Left cardiac atrium (tissue), 4 donors: ENCODE measurements at places on chromosomes 4 and X. TPM values are rescaled to one million over a fixed set of nuclear protein-coding genes. Genes with fewer than 3 reads are reported as not detected.
A peak's percentile ranks its signal among the peaks of the same experiment; 100 is the strongest.

- no peak for DNase-seq
Measured at GRCh38 chr4:156477636-156478035, 494.0 kb downstream of the PDGFC start.

DNA sequence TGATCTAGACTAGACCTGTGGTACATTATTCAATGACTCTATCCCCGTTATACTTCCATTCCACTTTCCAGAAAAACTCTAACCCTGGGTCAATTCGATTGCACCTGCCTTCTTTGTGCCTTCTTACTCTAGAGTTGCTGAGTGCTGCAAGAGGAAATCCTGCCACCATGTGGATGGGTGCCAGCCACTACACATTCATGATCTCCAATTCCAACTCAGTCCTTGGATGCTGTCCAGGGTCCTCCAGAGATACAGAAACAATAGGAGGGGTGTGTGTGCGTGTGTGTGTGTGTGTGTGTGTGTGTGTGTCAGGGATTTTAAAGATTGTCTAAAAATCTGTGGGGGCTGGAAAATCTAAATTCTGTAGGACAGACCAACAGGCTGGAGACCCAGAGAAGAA lies 42.9 kb upstream of the INTS6L start:
- peak; percentile 82 for DNase-seq

DNA sequence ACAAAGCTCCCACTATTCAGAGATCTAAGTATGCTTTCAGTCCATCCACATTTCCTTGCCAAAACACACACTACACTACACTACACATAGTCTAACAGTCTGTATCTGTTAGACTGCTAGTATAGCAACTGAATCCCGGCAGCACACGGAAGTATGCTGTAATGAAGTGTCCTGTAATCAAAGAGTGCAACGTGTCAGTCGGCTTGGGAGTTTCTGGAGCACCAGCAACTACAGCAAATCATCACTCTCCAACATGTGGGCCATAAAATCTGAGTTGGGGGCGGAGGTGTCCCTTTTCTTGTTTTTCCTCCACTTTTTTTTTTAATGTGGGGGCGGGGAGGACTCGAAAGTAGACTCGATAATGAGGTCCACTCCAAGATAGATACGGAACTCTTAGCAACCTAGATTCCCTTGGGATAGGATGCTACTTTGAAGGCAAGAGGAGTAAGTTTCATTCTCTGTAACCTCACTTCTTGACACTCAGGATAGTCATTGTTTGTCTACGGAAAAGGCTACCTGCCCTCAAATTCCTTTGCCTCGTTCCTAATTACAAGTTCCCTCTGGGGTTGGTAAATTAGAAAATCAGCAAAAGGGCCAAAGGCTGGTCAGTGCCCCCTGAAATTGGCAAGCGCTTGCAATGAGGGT lies 722 bp downstream of the SLC10A7 start:
- DNase-seq, result peak; percentile 27

GPRASP1 gene
- 10.1 TPM for total RNA-seq

CUL4B gene
- total RNA-seq, result 29.1 TPM

DNA sequence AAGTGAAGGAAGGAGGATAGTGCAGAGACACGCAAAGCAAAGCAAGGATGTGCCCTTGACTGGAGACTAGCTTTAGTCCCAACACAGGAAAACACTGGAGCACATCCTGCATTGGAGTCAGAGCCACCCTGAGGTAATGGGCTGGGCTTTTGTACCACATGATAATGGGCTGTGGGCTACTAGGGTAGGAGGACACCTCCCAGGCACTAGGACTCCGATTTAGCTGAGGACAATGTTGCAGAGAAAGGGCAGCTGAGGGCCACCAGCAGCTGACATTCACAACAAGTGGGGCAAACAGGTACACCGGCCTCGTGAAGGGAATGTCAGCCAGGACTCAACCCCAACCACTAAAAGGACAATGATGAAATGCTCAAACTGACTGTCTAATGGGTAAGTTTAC lies 10.2 kb downstream of the SDAD1 start:
- no peak for DNase-seq

DNA sequence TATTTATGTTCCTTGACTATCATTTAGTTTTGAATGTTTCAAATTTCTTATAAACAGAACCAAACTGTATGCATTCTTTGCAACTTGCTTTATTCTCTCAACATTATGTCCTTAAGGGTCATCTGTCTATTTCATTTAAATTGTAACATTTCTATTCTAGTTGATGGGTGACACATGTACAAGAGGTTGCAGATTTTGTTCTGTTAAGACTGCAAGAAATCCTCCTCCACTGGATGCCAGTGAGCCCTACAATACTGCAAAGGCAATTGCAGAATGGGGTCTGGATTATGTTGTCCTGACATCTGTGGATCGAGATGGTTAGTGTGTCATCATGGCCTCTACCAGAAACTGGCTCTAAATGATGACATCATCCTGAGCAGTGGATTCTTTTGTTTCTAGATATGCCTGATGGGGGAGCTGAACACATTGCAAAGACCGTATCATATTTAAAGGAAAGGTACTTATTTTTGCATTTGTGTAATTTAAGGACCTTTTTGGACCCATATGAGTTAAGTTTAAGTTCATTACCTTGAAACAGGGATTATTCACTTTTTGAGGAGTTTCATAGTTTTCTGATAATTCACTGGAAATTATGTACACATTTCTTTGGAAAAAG lies 6.1 kb downstream of the LIAS start:
- DNase-seq, result no peak

- no peak for DNase-seq
Measured at GRCh38 chrX:78322863-78323262, 4.5 kb downstream of the CYSLTR1 start.

- DNase-seq, result no peak
Measured at GRCh38 chr4:79358438-79358837, 32.6 kb upstream of the NAA11 start.

TLR3 gene
- total RNA-seq, result 5.3 TPM

ALG13 gene
- 21.6 TPM for total RNA-seq

- no peak for DNase-seq
Measured at GRCh38 chrX:130094696-130095095, 15.6 kb downstream of the ELF4 start.

PGAM4 gene
- 0.56 TPM for total RNA-seq

WDR19 gene
- total RNA-seq, result 11.6 TPM

SPIN4 gene
- 1.6 TPM for total RNA-seq

DNA sequence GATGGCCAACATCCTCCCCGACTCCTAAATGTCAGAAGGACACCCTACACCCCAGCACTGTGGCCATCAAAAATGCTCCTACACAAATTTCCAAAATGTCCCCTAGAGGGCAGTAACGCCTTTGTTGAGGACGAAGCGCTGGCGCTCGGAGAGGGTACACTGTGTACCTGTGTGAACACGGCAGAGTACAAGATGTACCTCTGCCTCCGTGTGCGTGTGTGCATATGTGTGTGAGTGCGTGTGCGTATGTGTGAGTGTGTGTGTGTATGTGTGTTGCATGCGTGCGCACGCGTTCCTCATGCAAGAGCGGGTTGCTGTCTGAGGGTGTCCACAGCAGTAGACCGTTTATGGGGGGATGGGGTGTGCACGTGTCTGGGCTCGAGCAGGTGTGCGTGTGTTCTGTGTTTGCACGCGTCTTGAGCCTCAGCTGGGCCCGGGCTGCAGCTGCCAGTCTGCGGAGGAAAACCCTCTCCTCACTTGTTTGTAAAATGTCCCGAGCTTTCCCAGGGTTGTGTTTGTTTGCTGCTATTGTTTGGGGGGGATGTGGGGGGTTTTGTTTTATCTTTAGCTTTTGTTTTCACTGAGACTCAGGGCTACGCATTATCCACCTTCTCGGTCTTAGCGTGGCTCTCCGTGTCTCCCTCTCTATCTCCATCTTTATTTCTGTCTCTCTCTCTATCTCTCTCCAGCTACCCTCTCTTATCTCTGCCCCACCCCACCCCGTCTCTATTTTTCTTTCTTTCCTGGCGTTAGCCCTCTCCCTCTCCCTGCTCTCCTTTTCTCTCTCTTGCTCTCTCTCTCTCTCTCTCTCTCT lies 10.4 kb upstream of the TSPYL2 start:
- peak; percentile 73 for DNase-seq

- DNase-seq, result no peak
Measured at GRCh38 chr4:73439991-73440390, 4.0 kb downstream of the AFP start.

DNA sequence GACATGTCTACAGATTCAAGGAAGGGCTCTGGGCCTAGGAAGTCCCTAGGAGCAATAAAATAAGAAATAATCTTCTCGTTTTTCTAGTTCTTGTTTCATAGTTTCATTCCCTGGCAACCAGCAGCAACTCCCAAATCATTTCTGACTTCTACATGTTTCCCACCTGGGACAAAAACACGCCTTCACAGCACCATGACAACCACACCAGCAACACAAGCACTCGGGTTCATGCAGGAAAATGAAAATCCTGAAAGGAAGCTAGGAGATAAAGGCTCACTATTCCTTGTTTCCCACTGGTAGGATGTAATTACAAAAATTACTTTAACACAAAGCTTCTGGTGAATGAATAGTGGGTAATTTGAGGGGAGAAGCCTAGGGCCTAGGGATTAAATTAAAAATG lies 158.9 kb downstream of the ADAMTS3 start:
- no peak for DNase-seq
